Fibroblast of the aortic adventitia (primary cell): ENCODE measurements at places on chromosomes 2 and 18. TPM values are rescaled to one million over a fixed set of nuclear protein-coding genes. Genes with fewer than 3 reads are reported as not detected.

DNA sequence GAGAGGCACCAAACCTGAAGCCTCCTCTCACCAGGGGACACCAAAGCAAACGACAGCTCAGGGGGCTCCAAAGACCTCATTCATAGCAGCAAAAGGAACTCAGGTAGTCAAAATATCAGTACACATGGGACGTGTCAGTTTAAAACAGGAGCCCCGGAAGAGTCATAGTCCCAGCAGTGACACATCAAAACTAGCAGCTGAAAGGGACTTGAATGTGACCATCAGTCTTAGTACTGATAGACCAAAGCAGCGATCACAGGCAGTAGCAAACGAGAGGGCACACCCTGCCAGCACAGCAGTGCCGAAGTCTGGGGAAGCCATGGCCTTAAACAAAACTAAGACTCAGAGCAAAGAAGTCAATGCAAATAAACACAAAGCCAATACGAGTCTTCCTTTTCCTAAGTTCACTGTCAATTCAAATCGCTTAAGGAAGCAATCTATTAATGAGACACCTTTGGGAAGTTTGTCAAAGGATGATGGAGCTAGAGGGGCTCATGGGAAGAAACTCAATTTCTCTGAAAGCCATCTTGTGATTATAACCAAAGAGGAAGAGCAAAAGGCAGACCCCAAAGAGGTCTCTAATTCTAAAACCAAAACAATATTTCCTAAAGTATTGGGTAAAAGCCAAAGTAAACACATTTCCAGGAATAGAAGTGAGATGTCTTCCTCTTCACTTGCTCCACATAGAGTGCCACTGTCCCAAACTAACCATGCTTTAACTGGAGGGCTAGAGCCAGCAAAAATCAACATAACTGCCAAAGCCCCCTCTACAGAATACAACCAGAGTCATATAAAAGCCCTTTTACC is 1.2 kb downstream of the GALNT5 start:
- no peak for DNase-seq

- DNase-seq: no peak
These were observed 48.6 kb downstream of the POLE4 start for GRCh38 chr2:75007061-75007460.

DNA sequence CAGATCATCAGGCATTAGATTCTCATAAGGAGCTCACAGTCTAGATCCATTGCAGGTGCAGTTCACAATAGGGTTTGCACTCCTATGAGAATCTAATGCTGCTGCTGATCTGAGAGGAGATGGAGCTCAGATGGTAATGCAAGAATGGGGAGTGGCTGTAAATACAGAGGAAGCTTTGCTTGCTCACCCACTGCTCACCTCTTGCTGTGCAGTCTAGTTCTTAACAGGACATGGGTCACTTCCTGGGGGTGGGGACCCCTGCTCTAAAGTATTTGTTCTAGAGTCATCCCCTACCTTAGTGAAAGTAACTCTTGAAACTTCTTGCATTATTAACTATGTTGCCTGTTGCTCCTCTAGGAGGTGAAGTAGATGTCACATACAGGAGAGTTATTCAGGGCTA is 171.3 kb upstream of the PARD3B start:
- DNase-seq: no peak

- peak; percentile 12 for DNase-seq
These were observed 33.8 kb downstream of the TOGARAM2 start for GRCh38 chr2:29014811-29015421.

- no peak for DNase-seq
These were observed 198.6 kb downstream of the TFCP2L1 start for GRCh38 chr2:121086450-121086849.

ITPRIPL1 gene
- 2.5 and 3.4 TPM in 2 replicates for total RNA-seq

ME2 gene
- total RNA-seq: 37.9 and 48.6 TPM in 2 replicates

SCYGR4 gene
- not detected in 2 replicates for total RNA-seq

ANKRD62 gene
- not detected in 2 replicates for total RNA-seq
